ENCODE measurements at places on chromosomes 7 and 10.

- DNase-seq = no peak
These were observed 25.4 kb upstream of the TM9SF3 start for GRCh38 chr10:96612055-96612830.

GRCh38 chr10:86224354-86225102, 142.1 kb downstream of the GRID1 start:
- no peak for DNase-seq

DNA sequence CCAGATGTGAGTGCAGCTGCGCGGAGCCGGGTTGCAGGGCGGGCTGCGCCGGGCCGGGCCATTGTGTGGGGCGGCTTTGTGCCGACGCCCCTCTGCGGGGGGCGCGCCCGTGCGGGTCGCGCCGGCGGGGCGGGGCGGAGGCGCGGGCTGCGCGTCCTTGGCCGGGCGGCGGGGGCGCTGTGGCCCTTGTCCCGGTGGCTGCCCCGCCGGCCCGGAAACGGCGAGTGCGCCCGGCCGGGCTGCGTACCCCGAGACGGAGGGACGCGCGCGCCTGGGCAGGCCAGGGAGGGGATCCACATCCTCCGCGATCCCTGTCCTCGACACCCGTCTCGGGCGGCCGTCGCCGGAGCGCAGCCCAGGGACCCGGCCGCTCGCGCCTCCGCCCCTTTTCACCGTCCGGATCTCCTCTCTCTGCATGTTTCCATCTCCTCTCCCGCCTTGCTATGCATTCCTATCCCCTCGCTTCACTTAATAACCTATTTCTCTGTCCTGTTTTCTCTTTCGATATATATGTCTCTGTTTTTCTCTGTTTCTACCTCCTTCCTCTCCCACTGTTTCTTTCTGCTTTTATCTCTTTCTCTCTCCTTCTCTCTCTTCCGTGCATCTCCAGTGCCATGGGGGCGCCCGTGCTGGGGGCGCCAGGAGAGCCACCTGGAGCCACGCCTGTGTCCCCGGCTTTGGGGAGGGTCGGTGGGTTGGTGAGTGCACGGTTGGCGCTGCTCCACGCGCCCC, 765 bp downstream of the PFKFB3 start:
- DNase-seq = peak; percentile 30

GRCh38 chr10:112716076-112716475, 234.0 kb upstream of the TCF7L2 start:
- no peak for DNase-seq

- no peak for DNase-seq
These were observed 31.1 kb upstream of the HIBADH start for GRCh38 chr7:27693794-27694193.

GRCh38 chr10:20817116-20817515, 80.0 kb downstream of the NEBL start:
- no peak for DNase-seq

DNA sequence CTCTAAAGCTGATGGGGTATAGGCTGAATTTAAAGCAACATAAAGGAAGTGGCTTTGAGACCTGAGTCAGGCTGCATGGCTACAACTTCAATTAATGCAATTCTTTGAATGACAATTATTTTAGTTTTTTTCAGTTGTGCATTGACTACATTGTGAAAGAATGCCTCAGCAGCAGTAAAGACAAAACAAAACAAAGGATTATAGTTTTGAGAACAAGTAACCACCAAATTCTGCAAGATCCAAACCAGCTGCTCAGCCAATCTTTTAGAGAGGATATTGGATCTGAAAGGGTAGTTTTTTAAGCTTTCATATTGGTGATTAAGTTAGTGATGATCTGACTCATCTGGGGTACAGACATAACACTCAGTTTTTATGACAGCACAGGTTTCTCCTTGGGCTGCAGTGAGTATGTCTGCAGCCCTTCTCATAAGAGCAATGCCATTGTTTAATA, 40.6 kb upstream of the ABCA13 start:
- DNase-seq = no peak

- DNase-seq = no peak
These were observed 107.2 kb downstream of the FGFR2 start for GRCh38 chr10:121490871-121491519.

All from SW 1271 (cell line).